ENCODE measurements at places on chromosomes 6 and 20.

DNA sequence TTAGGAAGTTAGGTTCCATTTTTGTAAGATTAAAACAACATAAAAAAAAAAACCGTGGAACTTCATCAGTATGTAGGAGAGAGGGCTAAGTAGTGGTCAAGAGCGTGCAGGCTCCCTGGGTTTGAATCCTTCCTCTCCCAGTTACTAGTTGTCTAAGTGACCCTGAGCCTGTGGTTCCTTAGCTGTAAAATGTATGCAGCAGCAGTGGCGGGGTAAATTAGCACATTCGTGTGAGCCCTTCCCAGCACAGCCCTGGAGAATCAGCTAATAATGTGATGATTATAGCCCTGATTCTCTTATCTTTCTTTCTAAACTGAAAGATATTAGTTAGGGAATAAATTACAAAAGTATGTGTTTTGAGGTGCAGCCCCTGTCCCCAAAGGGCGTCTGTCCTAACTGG lies 32.6 kb downstream of the TM9SF4 start:
- DNase-seq = no peak

DNA sequence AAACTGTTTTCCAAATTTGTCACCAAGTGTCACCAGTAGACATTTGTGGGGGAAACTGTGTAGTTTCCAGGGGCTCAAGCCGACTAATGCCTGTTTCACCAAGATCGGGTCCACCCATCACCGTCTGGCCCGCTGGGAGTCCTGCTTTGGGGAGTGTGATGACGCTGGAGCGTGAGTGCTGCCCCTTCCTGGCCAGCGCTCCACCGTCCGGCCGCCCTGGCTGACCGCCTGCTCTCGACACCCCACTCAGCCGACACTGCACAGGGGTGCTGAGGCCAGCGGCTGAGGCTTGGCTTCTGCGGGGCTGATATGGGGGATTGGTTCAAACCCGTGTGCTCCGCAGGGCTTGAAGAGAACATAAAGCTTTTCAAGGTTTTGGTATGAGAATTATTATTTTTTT lies 160.1 kb downstream of the SMOC2 start:
- no peak for DNase-seq

- DNase-seq = no peak
These were observed 40.1 kb downstream of the TRAF3IP2 start for GRCh38 chr6:111565326-111566221.

- DNase-seq = no peak
These were observed 22.0 kb upstream of the TAF4 start for GRCh38 chr20:62087632-62088031.

DNA sequence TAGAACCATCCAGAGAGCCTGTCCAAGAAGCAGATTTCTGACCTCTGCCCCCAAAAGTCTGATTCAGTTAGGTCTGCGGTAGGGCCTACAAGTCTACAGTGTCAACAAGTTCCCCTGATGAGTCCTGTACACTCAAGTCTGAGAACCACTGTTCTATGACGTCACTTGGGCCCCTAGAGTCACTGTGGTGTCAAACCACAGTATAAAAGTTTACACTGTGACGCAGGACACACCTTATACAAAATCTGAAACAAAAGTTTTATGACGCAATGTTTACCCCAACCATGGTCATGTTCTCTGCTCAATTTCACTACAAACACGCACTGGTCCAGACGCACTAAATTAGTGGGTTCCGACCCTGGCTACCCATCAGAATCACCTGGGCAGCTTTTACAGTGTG lies 17.9 kb downstream of the SLA2 start:
- no peak for DNase-seq

DNA sequence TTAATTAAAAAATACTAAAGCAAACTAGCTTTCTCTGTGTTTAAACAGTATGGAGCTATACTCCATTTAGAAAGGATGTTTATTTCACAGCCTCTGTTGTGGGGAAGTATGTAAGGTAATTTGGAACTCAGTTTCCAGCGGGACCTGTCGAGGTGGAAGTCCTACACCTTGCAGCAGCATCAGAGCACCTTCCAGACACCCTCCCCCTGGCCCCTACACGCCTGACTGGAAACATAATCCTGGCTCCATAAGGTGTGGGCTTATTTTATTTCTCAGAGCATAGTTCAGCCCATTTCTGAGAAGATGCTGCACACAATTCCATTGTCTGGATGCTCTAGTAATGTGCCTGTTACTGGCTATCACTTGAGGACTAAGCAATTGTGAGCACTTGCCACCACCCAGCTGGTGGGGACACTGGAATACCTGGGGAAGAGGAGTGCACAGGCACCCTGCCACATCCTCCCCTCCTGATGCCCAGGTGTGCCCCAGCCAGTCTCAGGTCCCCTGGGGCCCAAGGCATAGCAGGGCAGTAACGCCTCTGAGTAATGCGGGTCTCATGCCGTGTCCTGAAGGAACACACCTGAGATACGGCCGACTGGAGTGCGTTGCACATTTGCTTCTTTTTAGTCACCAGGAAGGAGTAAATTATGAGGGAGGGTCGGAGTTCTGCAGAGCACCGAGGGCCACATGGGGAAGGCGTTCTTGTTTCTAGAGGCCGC lies 556.5 kb downstream of the QKI start:
- DNase-seq = no peak
